Nucleus accumbens (tissue), 56 donors: ENCODE measurements at places on chromosomes 7 and 10.

GRCh38 chr7:77529279-77529678 is 7.8 kb upstream of the PTPN12 start:
- DNase-seq = no peak

- no peak for DNase-seq
Observed at GRCh38 chr10:128628252-128628651, 502.0 kb upstream of the MKI67 start.

- DNase-seq = no peak
Observed at GRCh38 chr7:69169386-69169785, 428.9 kb upstream of the AUTS2 start.

- DNase-seq = no peak
Observed at GRCh38 chr10:94673614-94674321, 9.8 kb upstream of the CYP2C18 start.

DNA sequence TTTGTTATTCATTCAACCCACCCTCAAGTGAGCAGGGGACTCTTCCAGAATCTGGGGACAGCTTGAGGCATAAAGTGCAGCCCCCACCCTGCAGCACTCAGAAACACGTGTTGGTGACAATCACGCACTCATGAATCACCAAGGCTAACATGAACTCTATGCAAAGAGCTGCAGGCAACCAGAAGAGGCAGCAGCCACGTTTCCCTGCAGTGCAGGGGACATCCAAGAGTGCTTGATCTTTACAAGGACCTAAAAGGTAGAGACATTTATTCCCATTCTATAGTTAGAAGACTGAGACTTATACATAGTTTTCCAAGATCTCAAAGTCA is 135.2 kb upstream of the GDF10 start:
- DNase-seq = no peak

GRCh38 chr10:13296476-13296875 is 3.4 kb downstream of the PHYH start:
- DNase-seq = no peak

GRCh38 chr7:68511281-68511680 is 1087.0 kb upstream of the AUTS2 start:
- peak; percentile 1 for DNase-seq

- no peak for DNase-seq
Observed at GRCh38 chr10:10891124-10892082, 126.3 kb upstream of the CELF2 start.

DNA sequence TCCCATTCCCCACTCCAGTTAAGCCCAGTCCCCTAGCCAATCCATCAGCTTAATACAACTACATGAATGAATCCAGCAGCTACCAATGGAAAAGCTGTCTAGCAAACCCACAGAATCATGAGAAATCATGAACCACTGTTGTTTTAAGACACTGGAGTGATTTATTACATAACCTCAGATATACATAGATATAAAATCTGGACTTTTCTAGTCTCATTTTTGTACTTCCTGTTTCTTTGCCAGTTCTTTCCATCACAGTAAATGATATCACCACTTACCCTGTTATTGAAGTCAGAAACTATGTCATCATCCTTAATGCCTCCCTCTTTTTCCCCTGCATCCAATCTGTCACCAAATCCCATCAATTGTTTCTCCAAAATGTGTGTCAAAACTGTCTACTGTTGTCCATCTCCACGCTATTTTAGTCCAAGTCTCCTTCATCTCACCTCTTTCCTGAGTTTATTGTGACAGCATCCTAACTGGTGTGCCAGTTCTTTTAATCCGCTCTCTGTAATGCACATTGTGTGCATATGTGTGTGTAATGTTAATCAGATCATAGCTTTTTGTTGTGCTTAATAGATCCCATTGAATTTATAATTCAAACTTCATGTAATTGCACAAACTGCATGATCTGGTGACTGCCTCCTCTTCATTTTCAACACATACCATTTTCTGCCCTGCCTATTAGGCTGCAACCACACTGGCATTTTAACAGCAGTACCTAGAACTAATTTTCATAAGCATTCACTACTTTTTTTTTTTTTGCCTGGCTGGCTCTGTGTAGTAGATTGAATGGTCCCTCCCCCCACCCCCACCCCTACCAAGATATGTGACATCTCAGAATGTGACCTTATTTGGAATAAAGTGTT is 56.0 kb downstream of the MKLN1 start:
- DNase-seq = no peak

DNA sequence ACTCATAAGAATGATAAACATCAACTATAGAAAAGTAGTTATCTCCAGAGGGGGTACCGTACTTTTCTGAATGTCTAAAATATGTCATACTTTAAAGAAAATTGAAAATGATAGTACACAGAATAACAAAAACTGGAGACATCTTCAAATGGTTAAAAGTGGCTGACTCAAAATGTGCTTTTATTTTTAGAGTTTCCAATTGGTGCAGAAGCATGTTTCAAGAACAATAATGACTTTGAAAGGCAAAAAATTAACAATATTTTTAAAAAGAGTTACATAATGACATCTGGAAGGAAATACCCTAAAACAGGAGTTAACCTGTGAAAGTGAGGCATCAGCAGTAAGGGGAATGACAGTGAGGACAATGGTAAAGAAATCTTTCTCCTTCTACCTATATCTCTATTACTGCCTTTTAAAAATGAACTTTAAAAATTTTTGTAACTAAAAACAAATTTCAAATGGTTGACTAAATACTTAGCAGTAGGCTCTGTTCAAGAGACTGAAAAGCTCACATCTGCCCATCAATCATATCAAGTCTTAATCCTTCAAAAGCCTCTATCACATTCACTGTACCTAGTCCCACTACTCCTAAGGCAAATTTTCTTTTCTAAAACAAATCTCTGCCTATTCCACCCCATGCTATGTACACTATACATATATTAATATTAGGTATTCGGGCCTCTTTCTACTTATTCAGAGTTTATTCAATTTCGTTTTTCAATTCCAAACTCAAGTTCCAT is 3.0 kb downstream of the ASZ1 start:
- no peak for DNase-seq

DNA sequence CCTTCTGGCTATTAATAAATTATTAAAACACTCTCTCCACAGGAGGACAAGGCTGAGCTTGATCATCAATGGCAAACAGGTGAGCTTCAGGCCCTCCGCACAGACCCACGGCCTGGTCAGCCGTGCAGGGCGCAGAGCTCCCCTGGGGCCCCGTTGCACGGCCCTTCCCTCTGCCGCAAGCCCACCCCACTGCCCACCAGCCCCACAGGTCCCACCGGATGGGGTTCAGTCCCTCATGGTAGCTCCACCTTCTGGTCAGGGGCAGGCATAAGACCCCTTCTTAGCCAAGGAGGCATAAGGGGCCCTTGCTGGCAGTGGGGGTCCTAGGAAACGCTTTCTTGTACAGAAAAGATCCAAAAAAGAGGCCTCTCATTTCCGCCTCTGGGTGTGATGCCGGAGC is 84.6 kb downstream of the MAD1L1 start:
- no peak for DNase-seq

DNA sequence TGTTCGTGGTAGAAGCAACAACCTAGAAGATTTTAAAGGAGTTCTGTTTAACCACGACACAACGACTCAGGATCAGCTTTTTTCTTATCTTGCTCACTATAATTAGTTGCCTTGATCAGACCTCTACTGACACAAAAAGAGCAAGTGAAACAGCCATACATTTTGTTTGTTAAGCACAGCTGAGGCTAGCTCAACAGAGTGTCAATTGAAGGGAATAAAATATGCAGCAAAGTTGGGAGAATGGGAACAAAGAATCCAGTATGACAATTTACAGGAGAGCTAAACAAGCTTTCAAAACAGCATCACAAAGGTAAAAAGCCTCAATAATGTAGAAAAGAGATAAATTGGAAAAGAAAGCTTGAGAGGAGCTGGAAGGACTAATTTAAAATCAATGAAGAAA is 40.5 kb upstream of the HERPUD2 start:
- no peak for DNase-seq

GRCh38 chr10:16653224-16653623 is 131.5 kb upstream of the C1QL3 start:
- peak; percentile 3 for DNase-seq

GRCh38 chr10:23694446-23694920 is 255.6 kb downstream of the OTUD1 start:
- DNase-seq = no peak

DNA sequence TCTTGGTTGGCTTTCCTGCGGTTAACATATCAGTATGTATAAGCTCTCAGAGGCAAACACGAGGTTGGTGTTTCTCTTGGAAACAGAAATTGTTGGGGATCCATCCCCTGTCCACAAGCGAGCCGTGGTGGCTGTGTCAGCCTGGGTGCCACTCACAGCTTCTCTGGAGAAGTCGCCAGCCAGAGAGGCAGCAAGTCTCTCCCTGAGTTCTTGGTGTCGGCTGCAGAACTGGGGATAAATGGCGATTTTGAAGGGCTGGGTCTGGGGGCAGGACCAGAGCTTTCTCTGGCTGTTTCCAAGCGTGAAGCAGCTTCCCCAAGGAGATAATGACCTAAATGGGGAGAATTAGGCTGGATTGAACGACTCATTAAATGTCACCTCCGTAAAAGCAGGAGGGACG is 335.3 kb downstream of the GLRX3 start:
- DNase-seq = no peak

DNA sequence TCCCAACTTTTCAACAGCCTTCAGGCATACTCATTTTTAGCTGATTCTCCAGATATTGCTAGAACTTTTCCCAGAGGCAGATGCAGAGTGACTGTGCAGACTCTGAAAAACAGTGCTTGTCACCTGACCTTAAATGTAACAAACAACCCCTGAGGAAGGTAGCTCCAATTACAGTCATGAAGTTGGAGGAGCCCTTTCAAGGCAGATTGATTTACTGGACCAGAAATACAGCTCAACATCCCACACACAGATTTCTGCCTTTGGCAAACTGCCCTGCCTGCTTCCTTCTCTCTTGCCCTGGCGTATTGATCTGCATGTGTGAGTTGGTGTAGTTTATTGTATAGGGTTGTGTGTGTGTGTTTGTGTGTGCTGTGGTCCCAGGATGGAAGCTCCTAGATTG is 38.5 kb downstream of the PYROXD2 start:
- DNase-seq = no peak

GRCh38 chr7:140656548-140657515 is 15.9 kb upstream of the ADCK2 start:
- no peak for DNase-seq

- DNase-seq = no peak
Observed at GRCh38 chr10:20683345-20683744, 213.8 kb downstream of the NEBL start.

DNA sequence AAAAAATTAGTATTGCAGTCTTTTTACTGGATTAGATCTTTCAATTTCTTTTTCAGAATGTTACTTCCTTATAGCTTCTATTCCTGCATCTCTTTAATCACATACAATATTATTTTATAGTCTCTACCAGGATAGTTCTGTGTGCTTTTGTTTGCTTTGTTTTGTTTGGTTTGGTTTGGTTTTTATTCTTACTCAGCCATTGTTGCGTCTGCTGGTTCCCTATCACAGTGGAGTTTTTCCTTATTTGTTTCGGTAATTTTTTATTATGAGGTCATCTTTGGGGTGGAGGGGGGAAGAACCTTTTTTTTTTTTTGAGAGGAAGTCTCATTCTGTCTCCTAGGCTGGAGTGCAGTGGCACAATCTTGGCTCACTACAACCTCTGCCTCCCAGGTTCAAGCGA is 9.0 kb upstream of the BAIAP2L1 start:
- no peak for DNase-seq

GRCh38 chr10:90621577-90621976 is 236.3 kb downstream of the HTR7 start:
- no peak for DNase-seq

DNA sequence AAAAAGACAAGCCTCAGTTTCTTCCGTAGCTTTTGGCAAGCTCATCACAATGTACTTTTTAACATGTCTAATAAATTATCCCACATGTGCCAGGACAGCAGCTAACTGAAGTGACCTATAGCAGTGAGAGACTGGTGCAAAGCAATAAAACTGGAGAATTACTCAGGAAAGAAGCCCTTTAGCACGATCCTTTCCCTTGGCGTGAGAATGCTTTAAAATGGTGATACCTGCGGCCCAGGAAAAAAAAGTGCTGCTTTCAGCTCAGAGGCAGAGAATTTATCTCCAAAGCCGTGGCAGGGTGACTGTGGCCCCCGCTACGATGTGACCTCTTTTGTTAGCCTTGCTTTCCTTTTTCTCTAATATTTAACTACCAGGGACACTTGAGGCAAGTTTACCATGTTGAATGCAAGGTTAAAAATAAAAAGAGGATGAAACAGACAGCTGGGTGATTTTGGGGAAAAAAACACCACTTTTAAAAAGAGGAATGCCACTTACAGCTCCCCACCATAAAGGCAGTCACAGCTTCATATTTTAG is 184.0 kb downstream of the FANK1 start:
- DNase-seq = no peak

DNA sequence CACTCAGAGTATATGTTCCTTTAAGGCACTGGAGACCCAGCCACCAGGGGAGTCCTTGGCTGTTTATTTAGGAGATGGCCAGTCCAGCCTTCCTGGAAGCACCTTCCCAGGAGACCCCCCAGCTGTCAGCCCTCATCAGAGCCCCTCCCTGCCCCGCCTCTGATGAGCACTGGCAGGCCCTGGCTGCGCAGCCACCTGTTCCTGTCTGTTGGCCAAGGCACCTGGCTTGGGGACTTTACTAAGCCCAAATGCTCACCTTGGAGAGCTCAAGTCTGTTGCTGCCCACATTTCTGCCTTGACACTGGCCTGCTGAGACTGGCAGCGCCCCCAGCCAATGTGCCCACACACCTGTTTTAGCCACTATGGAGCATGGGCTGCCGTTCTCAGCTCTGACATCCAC is 124.7 kb downstream of the ELMO1 start:
- no peak for DNase-seq

DNA sequence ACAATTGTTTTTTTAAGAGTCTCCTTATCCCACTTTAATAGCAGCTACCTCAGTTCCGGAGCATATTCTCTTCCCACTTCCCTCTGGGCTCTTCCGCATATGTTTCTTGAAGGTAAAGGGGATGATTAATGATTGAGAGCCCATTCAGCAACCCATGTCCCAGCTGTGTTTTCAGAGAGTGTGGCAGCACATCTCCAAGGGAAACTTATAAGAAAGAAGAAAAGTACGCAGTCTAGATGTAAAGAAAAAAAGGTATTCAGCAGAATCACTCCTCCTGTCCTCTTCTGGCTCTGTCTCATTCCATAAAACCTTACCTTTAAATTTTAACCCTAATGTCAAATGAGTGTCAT is 9.7 kb upstream of the ANKRD7 start:
- DNase-seq = no peak

DNA sequence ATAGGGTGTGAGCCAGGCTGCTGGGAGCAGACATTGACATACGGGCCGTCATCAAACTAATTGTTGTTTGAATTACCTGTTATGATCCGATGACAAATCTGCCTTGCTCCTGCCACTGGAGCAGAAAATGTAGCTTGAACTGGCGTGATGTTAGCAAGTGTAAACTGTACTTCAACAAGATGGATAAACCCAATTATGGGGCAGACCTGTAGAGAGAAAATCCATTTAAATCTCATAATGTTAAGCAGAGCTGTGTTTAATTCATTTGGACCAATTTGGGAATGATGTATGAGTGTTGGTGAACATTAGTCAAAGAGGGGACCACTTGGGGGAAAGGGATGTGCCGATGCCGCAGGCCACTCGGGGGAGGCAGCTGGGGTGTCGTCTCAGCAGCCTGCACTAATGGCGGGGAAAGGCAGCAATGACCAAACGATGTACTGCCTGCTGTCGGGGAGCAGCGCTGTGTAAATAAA is 27.4 kb downstream of the TCF7L2 start:
- no peak for DNase-seq

GRCh38 chr10:69901628-69902505 is 100.2 kb downstream of the COL13A1 start:
- peak; percentile 15 for DNase-seq

- no peak for DNase-seq
Observed at GRCh38 chr7:121428855-121429489, 32.9 kb upstream of the FAM3C start.

GRCh38 chr7:102992938-102993717 is 80.3 kb downstream of the LRRC17 start:
- DNase-seq = no peak
